ENCODE measurements at places on chromosomes 13 and 19.

- no peak for DNase-seq
Measured at GRCh38 chr13:112619730-112620631, 32.0 kb upstream of the TUBGCP3 start.

DNA sequence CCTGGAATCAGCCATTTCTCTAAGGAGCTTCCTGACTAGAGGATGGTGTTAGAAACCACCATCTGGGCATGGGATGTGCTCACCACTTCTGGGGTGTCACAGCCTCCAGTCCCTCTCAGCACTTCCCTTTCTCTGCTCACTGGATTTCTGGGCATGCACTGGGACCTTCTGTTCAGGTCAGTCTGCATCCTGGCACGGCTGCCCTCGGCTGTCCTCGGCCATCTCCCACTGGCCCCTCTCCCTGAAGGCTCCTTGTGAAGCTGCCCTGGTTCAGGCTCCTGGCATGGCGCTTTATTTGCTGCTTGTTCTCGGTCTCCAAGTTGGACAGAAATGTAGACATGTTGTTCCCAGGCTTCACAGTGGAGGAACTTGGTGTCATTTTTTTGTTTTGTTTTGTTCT lies 60.0 kb downstream of the TEX29 start:
- DNase-seq = no peak

GRCh38 chr13:47415048-47415447 lies 518.2 kb upstream of the HTR2A start:
- no peak for DNase-seq

- DNase-seq = no peak
Measured at GRCh38 chr19:9932835-9933234, 3.5 kb downstream of the OLFM2 start.

DNA sequence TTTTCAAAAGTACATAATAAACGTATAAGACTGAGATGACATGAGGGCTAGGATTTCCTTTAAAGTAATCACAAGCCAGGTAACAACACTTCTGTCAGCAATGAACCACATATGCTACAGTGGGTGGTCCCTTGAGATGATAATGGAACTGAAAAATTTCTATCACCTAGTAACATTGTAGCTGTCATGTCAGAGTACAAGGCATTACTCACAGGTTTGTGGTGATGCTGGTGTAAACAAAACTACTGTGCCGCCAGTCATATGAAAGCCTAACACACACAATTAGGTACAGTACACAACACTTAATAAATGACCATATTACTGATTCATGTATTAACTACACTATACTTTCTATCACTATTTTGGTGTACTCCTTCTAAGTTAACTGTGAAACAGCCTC lies 36.8 kb downstream of the MIPEP start:
- no peak for DNase-seq

- DNase-seq = no peak
Measured at GRCh38 chr13:83943530-83944279, 61.4 kb upstream of the SLITRK1 start.

DNA sequence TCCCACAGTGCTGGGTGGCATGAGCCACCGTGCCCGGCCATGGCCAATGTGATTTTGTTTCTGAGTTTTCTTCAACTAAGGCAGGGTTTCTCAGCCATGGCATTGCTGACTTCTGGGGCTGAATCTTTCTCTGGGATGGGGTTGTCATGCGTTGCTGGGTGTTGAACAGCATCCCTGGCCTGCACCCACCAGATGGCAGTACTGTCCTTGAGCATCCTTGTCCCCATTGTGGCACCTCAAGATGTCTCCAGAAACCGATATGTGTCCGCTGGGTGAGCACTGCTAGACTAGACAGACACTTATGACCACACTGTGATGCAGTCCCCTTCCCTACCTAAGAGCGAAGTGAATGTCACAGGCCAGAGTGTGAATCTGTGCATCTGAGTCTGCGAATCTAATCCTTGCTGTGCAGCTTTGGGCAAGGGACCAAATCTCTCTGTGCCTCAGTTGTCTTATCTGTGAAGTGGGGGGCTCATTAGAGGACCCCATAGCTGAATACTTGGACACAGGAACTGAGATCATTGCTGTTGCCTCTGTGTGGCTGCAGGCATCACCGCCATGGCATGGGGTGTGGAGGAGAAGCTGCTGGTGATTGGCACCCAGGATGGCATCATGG lies 50.3 kb upstream of the SIN3B start:
- no peak for DNase-seq

GRCh38 chr19:41872384-41872774 lies 4.7 kb upstream of the CD79A start:
- DNase-seq = no peak

DNA sequence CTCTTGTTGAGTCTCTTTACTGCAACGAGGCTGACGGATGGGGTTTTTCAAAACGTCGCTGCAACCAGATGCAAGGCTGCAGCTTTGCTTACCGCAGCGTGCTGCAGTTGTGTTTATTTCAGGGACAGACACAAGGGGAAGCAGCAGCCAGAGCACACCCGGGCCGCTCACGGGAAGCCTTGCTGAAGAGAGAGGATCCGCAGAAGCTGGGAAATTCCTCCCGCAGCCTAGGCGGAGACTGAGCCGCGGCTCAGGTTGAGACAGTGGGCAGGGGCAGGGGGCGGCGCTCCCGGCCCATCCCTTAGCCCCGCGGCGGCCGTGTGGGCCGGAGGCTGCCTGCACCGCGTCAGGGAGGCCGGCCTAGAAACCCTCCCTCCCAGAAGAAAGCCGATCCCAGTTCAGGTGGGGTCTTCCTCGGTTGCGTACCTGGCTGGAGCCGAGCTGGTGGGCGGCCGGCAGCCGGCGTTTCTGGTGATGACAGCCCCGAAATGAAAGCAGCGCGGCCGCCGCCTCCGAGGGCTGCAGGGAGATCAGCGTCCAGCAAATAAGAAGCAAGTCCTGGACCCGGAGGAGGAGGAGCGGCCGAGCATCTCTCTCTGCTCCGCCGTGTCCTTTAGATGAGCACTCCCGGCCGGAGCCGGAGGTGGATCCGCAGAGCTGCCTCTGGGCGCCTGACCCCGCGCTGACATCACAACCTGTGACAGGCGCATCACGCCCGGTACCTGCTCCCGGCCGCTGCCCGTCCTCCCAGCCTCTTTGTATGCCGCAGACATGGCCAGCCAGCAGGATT lies at the start of gene FRY:
FRY (plus strand) TSS at position 750 of the 790 bp plus-strand sequence; CDS start at position 772, 22 bp downstream.
- no peak for DNase-seq

GRCh38 chr19:31342926-31343325 lies 6.3 kb downstream of the TSHZ3 start:
- DNase-seq = no peak

All from BJ (cell line).